ENCODE measurements at places on chromosomes 11 and 22.

GRCh38 chr11:14634813-14635212 is 8.8 kb upstream of the PDE3B start:
- DNase-seq: no peak

DNA sequence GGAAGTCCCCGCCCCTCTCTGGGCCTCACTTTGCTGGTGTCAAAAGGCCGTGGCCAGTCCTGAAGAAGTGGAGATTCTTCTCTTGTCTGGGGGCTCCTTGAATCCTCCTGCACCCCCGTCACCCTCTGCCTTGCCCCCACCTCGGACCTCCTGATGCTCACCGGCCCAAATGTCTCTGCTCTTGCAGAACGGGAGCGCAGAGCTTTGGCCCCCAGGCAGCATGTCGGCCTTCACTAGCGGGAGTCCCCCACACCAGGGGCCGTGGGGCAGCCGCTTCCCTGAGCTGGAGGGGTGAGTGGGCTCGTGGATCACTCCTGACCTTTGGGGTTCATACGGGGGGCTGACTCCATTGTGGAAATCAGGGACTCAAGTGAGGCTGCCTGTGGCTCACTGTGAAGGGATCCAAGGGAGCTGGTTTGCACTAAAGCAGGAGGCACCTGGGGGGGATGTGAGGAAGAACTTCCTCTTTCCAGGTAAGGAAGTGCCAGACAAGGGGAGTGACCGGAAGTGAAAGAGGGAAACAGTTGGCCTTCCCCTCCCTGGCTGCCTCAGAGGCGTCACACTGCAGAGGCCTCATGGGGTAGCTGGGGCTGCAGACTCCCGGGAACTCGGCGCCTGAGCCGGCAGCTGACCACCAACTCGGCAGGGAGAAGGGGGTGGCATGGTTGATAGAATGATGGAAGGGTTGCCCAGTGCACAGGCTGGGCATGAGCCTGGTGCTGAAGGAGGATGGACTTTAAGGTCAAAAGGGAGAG is 23.1 kb downstream of the CSF2RB start:
- no peak for DNase-seq

GRCh38 chr11:76209973-76210930 is 4.0 kb upstream of the WNT11 start:
- peak; percentile 36 for DNase-seq

DNA sequence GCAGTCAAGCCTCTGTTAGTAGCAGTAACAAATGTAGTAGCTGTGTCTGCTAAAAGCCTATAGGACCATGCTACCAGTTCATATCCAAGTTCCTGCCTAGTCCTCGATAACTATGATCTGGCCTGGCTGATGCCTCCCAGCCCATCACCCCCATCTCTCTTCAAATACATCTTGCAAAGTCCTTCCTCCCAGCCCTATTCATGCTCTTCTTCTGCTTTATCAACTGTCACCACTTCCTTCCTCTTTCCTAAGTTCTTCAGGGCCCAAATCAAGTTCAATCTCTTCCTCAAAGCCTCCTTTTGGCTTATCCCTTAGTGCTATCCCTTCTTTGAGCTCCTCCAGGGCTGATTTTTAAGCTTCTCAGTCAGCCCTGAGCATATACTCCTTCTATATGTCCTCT is 150.9 kb upstream of the THY1 start:
- DNase-seq: no peak

- no peak for DNase-seq
Measured at GRCh38 chr11:76238551-76238950, 32.2 kb upstream of the WNT11 start.

DNA sequence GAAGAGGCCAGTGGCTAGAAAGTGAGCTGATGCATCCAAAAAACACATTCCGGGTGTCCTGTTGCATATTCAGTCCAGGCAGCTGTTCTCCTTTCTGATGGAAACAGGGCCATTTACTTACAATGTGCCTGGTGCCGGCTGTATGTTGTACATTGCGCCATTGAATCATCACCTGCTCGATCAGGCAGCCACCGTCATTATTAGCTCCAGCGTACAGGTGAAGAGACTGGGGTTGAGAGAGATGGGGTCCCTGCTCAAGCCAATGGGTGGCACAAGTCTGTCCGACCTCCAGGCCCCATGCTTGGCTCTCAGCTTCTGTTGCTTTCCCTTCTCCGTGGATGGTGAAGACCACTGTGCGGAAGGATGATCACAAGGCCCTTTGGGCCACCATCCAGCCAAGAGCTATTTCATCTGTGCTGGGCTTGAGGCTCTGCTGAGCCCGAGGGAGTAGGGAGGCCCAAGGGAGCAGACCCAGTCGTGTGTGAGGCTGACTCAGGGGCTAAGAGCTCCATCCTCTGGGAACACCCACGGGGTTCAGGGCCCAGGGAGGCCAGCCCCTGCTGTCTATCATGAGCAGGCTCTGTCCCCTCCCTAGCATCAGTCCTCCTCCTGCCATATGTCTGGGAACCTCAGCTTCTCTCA is 20.7 kb upstream of the EMID1 start:
- DNase-seq: no peak

DNA sequence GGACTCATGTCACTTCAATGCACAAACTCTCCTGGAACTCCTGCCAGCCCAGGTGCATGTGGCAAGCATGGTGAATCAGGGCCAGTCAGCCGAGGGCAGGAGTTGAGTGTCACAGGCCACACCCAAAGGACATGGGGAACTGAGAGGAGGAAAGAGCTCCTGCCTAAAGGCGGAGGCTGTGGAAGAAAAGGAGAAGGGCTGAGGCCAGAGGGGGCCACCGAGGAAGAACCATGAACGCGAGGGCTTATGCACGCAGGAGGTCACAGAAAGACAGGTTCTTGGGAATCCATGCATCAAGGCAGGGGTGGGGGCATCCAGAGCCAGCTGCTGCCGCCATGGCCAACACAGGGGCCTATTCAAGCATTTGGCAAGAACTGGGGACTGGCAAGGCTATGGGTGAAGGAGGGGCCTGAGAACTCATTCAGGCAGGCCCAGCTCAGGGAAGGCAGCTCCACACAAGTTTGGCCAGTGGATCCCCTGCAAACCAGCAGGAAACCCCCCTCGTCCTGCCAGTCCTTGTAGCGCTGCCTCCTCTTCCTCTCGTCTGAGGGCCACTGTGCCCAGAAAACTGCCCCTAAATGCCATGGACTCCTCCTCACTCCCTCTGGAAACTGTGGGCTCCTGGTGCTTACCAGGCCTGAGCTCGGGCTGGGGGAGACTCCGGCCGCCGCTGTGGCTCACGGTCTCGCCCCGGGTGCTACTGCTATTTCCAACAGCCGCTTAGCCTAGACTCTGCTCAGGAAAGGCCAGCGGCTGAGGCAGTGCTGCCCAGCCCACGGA is 15.4 kb downstream of the PPM1F start:
- DNase-seq: no peak
